Fibroblast of villous mesenchyme (primary cell): ENCODE measurements at places on chromosomes 5 and 9.
A peak's percentile ranks its signal among the peaks of the same experiment; 100 is the strongest.

DNA sequence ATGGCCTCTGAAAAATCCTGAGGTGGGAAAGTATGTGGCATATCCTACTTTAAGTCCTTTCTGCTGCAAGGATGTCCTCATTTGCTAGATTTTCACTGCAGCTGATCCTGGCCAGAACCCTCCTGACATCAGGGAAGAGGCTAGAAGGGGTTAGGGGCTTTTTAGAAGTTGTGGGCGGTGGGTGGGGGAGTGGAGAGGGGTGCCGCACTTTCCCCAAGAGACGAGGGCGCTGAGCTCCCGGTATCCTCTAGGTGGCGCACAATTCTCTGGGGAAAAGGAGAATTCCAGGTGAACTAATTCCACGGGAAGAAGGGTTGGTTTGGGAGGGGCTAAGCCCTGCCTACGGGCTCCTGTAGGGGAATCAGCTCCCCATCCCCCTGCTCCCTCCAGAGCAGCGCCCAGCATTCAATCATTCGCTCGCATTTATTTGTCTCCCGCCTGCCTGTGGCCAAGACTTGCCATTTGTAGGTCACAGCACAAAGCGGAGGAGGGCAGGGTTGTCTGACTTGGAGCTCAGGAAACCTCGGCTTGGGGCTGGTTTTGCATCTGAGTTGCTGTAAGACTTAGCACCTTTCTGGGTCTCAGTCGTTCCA lies 42.9 kb upstream of the HAND1 start:
- DNase-seq = no peak

- no peak for DNase-seq
Measured at GRCh38 chr5:149714877-149715502, 15.1 kb upstream of the PPARGC1B start.

GRCh38 chr9:69120380-69121154 lies 53.5 kb upstream of the TJP2 start:
- no peak for DNase-seq

DNA sequence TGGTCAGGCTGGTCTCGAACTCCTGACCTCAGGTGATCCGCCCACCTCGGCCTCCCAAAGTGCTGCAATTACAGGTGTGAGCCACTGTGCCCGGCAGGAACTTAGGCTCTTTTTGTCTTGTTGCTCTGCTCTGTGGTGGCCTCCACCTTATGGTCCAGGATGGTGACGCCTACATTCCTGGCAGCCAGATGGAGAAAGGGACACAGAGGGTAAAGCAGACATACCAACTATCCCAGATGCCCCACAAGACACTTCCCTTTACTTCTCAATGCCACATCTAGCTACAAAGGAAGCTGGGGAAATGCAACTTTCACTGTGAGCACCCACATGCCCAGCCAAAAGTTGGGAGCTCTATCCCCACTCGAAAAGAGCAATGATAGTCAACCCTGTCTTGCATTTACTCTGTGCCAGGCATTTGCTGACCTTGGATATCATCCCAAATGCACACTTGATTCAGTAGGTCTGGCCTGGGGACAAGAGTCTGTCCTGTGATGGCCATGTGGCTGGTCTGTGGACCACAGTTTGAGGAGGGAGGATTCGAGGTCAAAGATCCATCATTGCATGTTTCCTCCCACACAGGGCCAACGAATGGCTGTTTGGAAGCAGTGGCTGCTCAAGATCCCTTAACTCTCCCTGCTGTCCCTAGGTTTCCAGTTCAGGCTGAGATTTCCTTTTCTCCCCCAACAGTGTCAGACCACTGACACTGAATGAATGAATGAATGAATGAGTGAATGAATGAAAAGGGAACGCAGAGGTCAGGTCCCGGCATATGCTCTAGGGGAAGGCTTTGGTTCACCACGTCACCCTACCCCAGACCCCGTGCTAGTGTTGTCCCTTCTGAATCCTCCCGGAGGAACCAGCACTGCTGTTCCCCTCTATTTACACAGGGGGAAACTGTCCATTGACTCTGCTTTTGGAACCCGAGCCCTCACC lies 1.4 kb upstream of the ERGIC1 start:
- peak; percentile 33 for DNase-seq

- DNase-seq = no peak
Measured at GRCh38 chr5:112346411-112347044, 72.5 kb downstream of the EPB41L4A start.

- peak; percentile 26 for DNase-seq
Measured at GRCh38 chr5:174573221-174573994, 151.0 kb upstream of the MSX2 start.

GRCh38 chr5:64158827-64159226 lies 6.8 kb upstream of the RNF180 start:
- DNase-seq = no peak

DNA sequence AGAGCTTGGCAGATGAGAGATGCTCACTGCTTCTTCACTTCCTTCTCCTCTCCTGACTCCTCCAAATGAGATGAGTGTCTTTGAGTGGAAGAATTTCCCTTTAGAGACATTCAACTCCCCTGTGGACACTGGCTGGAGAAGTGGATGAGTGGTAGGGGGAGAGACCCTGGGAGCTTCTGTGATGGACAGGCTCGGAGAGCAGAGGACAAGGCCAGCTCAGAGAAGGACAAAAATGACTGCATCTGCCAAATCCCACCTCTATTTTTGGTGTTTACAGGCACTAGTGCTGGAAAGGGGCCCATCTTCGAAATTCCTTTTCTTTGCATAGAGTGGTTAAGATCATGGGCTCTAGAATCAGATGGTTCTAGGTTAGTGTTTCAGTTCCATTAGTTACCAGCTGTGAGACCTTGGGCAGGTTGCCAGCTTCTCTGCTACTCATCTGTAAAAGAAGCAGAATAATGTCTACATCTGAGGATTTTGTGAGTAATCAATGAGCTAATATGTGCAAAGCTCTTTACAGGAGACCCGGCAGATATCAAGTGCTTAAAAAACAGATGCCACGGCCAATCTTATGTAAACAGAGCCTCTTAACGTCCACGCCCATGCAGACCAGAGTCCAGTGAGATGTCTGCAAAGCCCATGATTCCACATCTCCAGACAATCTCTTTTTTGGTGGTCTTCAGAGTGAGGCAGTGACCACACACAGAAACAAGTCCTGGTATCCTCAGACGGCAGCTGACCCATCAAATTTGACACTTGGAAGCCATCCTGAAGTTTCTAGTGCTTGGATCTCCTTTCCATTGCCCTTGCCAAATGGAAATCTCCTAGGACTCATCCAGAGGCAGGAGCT lies 13.6 kb upstream of the COL27A1 start:
- peak; percentile 67 for DNase-seq

GRCh38 chr5:32413466-32414263 lies 30.9 kb downstream of the ZFR start:
- no peak for DNase-seq

DNA sequence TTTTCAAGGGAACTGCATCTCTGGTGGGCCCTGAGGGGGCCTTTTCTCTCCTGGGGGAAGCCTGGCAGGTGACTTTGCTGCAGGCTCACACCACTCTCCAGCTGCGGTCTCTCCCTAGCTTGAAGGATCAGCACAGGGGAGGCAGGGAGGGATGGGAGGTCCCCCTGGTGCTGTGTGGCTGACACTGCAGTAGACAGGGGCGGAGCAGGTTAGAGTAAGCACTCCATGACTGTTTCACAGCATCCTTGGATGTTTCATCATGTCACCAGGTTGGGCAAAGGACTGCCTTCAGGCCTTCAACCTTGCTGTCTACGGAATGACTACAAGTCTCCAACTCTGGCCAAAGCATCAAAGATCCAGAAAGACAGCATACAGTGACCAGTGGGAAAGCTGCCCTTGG lies 470.7 kb downstream of the CDK5RAP2 start:
- no peak for DNase-seq
